Bronchial smooth muscle cell (primary cell): ENCODE measurements at places on chromosomes 2 and 18. TPM values are rescaled to one million over a fixed set of nuclear protein-coding genes. Genes with fewer than 3 reads are reported as not detected.

Gene SLC35G4
- not detected in 2 replicates for total RNA-seq

Gene INHBB
- total RNA-seq, result not detected in 2 replicates

Gene SLC5A7
- not detected in 2 replicates for total RNA-seq

Gene HOXD8
- total RNA-seq, result not detected in 2 replicates

Gene BOLL
- not detected in 2 replicates for total RNA-seq

Gene GPR75
- 0.52 and 0.95 TPM in 2 replicates for total RNA-seq

Gene POTEC
- total RNA-seq, result not detected in 2 replicates

Gene BAZ2B
- 53.0 and 65.8 TPM in 2 replicates for total RNA-seq

Gene SERPINB4
- total RNA-seq, result not detected in 2 replicates

Gene UGT1A10
- total RNA-seq, result not detected in 2 replicates
